Purkinje cell (primary cell): ENCODE measurements at places on chromosomes 16 and 17. TPM values are rescaled to one million over a fixed set of nuclear protein-coding genes. Genes with fewer than 3 reads are reported as not detected.

Gene RNU2-1
- polyA plus RNA-seq: not detected in 2 replicates

Gene NPIPA2
- 1.1 and 3.8 TPM in 2 replicates for polyA plus RNA-seq

Gene FOXC2
- not detected in 2 replicates for polyA plus RNA-seq

Gene TVP23A
- polyA plus RNA-seq: 6.7 and 7.7 TPM in 2 replicates
